Stimulated activated CD4-positive, alpha-beta T cell treated with anti-CD3 and anti-CD28 coated beads, Interleukin-15, amount 100 ng/mL, for 1 hour (primary cell): ENCODE measurements at places on chromosomes 11 and 22.
A peak's percentile ranks its signal among the peaks of the same experiment; 100 is the strongest.

- DNase-seq = no peak
These were observed 22.5 kb downstream of the H19 start for GRCh38 chr11:1975185-1975584.

DNA sequence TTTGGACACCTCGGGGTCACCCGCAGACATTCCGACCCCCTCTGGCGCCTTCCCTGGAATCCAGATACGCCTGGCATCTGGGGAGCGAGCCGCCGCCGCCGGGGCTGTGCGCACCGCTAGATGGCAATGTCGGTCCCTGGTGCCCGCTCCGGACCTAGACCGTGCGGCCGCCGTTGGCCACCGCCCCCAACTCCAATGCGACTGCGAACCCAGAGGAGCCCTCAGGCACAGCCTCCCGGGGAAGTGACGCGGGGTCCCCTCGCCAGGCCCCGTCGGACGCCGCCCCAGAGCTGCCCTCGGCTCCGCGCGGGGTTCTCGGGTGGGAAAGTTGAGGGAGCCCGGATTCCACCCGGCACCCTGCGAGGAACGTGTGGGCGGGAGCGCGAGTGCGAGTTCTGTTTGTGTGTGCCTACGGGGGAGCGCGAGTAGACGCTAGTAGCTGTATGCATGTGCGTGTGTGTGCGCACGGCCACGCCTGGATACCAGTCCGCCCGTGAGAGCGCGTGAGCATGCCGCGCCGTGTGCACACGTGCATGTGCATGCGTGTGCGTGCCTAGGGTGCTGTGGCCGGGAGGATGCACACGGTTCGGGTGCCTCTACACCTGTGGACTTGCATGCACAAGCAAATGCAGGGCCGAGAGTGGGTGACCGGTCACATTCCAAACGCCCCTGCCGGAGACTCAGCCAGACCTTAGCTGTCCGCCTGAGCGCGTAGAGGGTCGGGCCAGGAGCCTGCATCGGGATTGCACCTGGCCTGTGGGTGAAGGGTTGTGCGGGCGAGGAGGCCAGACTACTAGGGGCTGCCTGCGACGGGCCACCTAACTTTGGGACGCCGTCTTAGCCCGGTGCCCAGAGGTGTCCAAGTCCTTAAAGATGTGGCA, 1.9 kb downstream of the CHRM4 start:
- no peak for DNase-seq

DNA sequence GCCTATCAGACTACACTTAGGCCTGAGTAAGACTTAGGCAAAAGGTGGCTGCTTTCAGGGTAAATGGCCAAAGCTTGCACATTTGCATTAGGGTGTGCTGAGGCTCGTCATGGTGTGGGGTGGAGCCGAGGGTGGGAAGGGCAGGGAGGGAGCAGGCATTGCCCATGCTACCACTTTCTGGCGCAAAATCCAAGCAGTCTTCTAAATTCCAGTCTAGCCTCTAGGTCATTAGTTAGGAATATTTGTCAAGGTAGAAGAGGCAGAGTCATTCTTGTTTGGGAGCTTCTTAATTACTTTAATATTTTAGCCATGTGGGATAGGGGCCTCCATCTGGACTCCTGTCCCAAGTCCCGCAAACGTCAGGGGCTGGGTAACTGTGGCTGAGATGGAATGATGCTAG, 28.6 kb downstream of the SCUBE1 start:
- DNase-seq = no peak

DNA sequence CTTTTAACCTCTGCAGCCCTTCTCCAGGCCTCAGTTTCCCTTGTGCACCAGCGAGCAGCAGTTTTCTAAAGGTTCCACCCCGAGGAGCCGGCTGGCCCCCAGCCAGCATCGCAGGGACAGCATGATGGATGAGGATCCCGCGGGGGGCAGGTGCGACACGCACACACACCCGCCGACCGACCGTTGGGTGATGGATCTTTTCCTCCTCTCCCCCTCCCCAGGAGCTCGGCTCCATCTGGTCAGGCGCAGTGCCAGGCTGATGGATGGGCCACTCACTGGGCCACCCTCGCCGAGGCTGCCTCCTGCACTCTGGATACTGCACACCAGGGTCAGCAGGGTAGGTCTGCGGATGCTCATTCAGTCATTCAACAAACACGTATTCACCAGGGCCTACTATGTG, 12.8 kb upstream of the CABP7 start:
- no peak for DNase-seq

DNA sequence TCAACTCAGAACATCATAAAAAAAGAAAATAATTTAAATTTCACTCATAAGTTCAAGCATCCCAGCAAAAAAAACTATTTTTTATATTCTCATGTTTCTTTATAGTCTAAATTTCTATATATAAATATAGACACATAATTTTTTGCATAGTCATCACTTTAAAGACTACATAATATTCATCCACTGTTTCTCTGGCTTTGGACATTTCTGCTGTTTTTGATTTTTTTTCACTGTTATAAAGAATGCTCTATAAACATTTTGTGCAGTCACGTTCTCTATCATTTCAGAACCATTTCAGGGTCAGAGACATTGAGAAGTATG, 59.7 kb upstream of the CLPB start:
- DNase-seq = no peak

DNA sequence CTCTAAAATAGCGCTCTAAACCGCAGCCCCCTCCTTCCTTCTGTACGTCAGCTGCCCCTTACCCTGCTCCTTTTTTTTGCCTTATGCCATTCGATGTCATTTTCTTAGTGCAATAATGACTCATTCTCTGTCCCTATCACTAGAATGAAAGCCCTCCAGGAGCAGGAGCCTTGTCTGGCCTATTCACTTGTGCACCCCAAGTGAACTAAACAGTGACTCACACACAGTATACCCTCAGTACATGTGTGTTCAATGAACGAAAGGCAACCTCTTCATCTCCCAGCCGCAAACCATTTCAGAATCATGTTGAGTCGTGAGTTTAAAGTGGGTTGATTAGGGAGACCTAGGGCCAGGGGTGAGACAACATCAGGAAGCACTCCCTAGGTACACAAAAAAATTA, 50.7 kb upstream of the SPATA19 start:
- DNase-seq = no peak

GRCh38 chr22:48315439-48316256, 1512.0 kb downstream of the BRD1 start:
- no peak for DNase-seq

- no peak for DNase-seq
These were observed 49.1 kb downstream of the ARRB1 start for GRCh38 chr11:75302371-75302770.

- peak; percentile 16 for DNase-seq
These were observed 88.6 kb upstream of the CRYBB3 start for GRCh38 chr22:25110846-25111578.

- no peak for DNase-seq
These were observed 20.2 kb upstream of the SEPTIN5 start for GRCh38 chr22:19693981-19694670.

DNA sequence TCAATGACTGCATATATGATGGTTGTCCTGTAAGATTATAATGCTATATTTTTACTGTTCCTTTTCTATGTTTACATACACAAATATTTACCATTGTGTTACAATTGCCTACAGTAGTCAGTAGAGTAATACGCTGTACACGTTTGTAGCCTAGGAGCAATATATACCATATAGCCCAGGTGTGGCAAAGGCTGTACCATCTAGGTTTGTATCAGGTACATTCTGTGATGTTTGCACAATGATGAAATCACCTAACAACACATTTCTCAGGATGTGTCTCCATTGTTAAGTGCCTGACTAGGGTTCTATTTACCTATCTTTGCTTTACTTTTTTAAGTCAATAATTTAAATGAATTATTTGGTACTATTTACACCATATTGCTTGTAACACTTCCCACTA, 21.9 kb downstream of the PRR5L start:
- no peak for DNase-seq

GRCh38 chr11:108973402-108974162, 308.7 kb downstream of the DDX10 start:
- no peak for DNase-seq

DNA sequence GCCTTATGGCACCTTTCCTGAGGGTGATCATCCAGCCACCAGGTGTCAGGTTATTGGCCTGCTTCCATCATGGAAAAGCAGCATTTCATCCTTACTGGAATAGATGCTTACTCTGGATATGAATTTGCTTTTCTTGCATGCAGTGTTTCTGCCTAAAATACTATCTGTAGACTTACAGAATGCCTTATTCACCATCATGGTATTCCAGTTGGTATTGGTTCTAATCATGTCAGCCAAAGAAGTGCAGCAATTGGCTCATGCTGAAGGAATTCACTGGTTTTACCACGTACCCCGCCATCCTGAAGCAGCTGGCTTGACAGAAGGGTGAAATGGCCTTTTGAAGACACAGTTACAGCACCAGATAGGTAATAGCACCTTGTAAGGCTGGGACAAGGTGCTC, 194.2 kb downstream of the AASDHPPT start:
- no peak for DNase-seq

GRCh38 chr22:42363892-42364291, 68.3 kb downstream of the NFAM1 start:
- no peak for DNase-seq

DNA sequence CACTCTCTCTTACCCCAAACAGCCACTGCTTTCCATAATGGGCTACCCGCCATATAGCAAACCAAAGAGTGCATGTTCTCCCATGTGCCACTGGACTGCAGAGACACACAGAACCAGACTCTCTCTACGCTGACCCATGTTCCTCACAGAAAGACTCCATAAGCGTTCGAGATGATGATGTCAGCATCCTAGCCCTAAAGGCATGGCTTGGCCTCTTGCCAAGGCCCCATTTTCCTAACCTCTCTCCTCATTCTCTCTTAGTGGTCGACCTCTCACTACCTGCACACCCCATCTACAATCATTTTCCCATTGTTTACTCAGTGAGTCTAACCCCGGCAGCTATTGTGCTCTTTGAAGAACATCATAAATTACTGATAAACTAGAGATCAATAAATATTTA, 4.9 kb downstream of the NDUFC2 start:
- DNase-seq = no peak

- DNase-seq = no peak
These were observed 422.6 kb downstream of the MN1 start for GRCh38 chr22:27378995-27379394.

DNA sequence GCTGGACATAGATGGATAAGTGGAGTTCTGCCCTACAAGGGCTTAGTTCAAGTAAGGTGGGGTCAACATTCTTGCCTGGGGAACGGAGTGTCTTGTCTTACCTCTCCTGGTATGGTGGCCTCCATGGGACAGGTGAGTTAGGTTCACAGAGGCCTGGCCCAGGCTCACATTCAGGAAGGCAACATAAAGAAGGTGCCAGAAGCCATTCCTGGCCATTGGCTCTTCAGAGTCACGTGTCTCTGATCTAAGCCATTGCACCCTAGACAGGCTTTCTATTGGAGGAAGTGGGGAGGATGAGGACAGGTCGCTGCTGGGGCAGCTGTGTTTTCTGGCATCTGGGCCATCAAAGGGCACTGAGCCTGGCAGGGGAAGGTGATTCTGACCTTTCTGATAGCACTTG, 14.8 kb downstream of the LMO2 start:
- no peak for DNase-seq

DNA sequence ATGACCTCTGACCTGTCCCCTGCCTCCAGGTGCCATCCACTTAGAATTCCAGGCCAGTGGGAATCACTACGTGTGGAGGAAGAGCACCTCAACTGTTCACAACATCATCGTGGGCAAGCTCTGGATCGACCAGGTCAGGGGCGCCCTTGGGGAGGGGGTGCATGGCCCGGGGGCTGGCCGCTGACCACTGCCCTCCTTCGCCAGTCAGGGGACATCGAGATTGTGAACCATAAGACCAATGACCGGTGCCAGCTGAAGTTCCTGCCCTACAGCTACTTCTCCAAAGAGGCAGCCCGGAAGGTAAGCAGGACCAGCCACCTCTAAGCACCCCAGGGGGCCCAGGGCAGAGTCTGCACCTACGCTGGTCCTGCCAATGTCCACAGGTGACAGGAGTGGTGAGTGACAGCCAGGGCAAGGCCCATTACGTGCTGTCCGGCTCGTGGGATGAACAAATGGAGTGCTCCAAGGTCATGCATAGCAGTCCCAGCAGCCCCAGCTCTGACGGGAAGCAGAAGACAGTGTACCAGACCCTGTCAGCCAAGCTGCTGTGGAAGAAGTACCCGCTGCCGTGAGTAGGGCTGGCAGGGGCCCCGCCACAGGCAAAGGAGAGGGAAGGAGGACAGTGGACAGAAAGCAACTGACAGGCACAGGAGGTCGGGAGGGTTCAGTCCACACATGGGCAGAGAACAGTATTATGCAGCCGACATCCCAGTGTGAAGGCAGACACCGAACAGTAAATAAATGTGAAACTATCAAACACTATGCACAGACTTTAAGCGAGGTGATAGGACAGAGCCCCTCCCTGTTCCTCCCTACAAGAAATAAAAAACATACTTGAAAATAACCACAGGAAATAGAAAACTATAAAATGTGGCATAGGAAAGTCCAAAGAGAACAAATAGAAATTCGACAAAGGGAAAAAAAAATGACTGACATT, 74.9 kb downstream of the MORC2 start:
- no peak for DNase-seq

GRCh38 chr22:29208879-29209623, 3.4 kb downstream of the EMID1 start:
- DNase-seq = no peak
